ENCODE measurements at places on chromosomes 4 and X.

- DNase-seq: no peak
Observed at GRCh38 chr4:26355392-26356052, 34.7 kb downstream of the RBPJ start.

- no peak for DNase-seq
Observed at GRCh38 chr4:78100060-78100459, 42.9 kb downstream of the FRAS1 start.

DNA sequence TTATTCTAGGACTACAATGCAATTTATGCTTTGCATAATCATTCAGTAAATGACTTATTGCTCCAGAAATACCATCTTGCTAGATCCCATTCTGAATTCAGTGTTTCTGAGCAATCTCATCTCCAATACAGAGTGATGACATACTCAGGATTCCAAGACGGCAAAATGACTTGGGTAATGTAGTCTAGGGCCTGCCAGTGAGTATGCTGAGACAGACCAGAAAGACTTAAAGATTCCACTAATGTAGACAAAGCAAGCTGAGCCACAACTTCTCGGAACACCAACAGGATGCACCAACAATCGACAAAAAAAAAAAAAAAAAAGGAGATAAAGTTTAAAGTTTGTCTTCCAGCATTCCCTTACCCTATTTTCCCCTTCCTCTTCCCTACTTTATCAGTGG is 919 bp upstream of the SEC24B start:
- no peak for DNase-seq

- no peak for DNase-seq
Observed at GRCh38 chr4:14167876-14168510, 540.5 kb upstream of the BOD1L1 start.

DNA sequence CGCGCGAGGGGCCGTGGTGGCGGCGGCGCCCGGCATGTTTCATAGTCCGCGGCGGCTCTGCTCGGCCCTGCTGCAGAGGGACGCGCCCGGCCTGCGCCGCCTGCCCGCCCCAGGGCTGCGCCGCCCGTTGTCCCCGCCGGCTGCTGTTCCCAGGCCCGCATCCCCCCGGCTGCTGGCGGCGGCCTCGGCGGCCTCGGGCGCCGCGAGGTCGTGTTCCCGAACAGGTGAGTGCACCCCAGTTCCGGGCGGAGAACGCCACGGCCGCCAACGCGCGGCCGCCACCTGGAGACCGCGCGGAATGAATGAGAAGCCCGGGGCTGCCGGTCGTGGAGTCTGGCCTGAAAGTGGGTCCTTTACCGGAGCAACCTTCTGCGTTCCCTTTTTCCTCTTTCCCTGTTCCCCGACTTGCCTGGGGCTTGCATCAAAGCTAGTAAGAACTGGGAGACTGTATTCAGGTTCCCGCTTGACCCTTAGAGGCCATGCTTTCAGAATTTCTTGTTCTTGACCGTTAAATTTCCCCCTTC is 429 bp downstream of the NOCT start:
- DNase-seq: no peak

DNA sequence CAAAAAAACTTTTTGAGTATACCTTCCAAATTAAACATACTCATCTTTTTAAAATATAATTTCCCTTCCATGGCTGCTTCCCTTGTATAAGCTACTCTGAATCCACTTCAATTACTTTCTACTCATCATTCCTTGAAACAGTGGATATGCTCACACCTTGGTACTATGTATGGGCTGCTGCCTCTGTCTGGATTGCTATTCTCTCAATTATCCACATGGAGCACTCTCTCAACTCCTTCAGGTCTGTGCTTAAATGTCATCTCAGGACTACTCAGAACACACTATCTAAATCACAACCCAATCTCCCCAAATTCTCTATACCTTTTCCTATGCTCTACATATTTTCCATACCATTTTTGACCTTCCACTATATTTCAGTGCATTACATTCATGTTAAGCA is 898.9 kb upstream of the EPHA5 start:
- no peak for DNase-seq
